SK-N-DZ (cell line): ENCODE measurements at places on chromosomes 7 and 10.
A peak's percentile ranks its signal among the peaks of the same experiment; 100 is the strongest.

DNA sequence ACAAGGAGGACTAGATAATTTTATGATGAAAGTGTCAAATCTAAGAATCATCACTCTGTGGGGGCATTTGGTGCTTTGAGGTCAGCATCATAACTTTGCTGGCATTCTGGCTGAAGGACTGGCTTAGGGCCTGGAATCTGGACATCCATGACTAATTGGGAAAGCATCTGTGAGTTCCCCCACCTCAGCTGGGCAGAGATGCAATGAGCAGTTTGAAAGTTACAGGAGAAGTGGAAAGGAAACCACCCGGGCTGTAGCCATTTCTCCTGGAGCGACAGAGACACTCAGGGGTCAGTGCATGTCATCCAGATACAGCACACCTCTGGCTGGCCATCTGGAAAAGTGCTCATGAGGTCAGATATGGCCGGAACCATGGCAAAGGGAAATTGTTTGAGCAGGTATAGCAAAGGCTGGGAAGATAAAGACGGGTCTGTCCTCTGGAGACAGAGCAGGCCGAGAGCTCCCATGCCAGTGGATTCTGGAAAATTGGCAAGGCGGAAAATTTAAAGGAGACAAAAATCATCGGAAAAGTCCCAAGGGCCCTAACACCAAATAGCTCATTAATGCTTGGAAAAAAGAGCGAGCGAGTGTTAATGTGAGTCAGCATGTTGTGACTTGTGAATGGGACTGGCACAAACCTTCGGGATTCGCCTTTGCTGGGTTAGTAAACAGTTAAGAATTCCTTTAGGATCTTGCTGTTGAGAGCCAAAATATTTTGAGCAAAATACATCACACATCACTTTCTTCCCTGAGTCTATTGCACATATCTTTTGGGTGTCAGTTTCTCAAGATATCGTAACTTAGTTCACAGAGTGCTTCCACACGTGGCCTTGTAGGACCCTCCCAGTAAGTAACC is 188.4 kb upstream of the AGK start:
- peak; percentile 25 for DNase-seq

DNA sequence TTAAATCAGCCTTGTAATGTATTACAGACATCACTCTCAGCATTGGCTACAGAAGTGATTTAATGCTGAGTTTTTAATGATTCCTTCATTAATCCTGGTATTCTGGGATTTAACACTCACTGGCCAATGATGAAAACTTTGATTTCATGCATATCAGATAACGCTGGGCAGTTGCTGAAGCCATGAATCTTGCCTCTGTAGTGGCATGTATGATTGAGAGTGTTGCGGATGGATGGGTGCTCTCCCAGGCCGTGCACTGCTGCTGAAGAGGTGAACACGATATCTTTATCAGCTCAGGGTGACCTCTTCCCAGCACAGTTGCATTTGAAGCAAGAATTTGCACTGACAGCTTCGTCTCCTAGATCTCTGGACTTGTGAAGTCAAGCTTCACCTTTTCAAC is 168.7 kb downstream of the LRRC4 start:
- DNase-seq: no peak

DNA sequence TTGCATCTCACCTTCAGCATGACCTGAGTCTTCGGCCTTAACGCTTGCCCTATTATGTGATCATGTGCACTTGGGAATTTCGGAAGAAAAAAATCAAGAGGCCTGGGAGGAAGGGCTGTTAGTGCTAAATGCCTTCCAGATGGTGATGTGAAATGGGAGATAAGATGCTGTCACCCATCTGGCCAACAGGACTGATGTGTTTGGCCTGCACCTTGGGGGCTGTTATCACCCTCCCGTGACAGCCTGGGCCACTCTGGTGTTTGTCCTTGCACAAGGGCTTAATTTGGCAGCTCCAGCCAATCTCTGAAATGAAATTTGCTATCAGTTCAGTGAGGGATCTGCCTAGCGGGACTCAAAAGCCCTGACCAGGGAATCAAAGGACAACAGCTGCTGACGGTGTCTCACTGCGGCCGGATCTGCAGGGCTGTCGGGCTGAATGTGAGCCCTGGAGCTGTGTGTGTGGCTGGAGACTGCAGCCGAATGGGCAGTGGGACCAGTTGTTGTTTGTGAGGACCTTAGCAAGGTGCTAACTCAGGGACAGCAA is 131.4 kb upstream of the BTBD16 start:
- DNase-seq: peak; percentile 99

DNA sequence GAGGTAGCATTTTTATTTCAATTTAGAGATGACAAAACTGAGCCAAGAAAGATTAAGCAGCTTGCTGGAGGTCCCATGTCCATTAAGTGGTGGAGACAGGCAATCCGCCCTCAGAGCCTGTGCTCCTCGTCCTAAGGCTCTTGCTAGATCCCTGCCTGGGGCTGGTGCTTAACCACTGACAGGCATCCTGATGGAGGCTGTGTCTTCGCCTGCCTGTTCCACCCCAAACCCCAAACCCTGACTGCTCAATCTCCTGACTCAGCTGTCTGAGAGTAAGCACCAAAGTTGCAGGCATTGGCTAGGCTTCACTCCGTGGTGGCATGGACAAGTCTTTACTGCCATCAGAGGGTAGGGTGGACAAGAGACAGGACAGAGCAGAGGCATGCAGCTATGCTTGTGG is 209.4 kb downstream of the POU6F2 start:
- no peak for DNase-seq

- peak; percentile 16 for DNase-seq
Observed at GRCh38 chr10:95425592-95426465, 135.0 kb upstream of the PDLIM1 start.

DNA sequence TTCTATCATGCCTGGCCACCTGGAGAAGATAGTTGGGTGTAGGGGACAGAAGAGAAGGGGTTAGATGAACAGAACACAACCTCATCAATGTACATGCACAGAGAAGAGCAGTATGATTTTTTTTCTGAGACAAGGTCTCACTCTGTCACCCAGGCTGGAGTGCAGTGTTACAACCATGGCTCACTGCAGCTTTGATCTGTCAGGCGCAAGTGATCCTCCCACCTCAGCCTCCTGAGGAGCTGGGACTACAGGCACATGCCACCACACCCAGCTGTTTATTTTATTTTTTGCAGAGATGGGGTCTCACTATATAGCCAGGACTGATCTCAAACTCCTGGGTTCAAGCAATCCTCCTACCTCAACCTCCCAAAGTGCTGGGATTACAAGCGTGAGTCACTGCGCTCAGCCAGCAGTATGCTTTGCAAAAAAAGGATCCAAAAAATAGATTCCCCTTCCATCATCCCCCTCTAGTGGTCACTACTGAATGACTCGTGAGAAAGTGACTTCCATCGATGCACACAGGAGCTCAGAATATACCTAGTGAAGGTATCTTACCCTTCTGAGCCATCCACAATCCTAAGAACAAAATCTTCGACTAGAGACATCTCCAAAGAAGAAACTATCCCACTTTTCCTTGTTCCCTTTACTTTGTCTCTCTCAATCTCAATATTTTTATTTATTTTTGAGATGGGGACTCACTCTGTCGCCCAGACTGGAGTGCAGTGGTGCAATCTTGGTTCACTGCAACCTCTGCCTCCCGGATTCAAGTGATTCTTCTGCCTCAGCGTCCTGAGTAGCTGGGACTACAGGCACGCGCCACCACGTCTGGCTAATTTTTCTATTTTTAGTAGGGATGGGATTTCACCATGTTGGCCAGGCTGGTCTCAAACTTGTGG is 21.0 kb downstream of the ZCWPW1 start:
- peak; percentile 65 for DNase-seq

- no peak for DNase-seq
Observed at GRCh38 chr7:46100521-46100920, 179.4 kb upstream of the IGFBP3 start.

DNA sequence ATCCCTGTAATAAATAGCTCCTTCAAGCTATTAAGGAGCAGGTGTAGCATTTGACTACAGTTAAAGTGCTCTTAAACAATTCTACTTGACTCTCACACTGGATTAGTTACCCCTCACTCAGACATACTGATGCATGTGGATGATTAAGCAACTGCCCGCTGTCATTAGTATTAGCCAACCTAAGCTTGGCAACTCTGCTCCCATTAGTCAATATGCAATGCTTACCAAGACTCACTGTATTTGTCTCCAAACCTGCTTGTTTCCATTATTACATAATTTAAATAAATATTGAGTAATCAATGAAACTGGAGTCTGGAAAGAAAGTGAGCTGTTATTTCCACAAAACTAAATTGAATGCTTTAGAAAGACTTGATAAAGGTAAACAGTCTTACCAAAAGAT is 144.0 kb upstream of the ASAH2 start:
- DNase-seq: no peak

GRCh38 chr7:142332421-142332820 is 74.6 kb upstream of the PRSS58 start:
- DNase-seq: no peak

DNA sequence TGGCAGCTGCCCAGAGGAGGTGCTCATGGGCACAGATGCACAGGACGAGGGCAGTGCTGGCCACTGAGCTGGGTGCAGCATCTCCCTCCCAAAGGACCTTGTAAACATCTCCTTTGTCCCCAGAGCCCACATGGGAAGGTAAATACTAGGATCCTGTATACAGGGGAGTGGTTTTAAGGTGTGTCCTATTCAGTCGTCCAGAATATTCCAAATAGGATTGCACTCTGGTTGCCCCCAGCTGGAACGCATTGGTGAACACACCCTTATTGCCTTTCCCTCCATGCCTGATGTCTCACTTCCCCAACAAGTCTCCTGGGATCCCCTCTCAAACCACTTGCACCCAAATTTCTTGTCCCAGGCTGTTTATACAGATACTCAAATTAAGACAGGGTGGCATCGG is 152.0 kb upstream of the PCBD1 start:
- no peak for DNase-seq

GRCh38 chr7:139976838-139977656 is 85.7 kb downstream of the PARP12 start:
- DNase-seq: no peak

GRCh38 chr10:129272176-129272575 is 194.9 kb upstream of the MGMT start:
- no peak for DNase-seq

GRCh38 chr10:113680190-113681111 is 739 bp downstream of the CASP7 start:
- DNase-seq: peak; percentile 20

DNA sequence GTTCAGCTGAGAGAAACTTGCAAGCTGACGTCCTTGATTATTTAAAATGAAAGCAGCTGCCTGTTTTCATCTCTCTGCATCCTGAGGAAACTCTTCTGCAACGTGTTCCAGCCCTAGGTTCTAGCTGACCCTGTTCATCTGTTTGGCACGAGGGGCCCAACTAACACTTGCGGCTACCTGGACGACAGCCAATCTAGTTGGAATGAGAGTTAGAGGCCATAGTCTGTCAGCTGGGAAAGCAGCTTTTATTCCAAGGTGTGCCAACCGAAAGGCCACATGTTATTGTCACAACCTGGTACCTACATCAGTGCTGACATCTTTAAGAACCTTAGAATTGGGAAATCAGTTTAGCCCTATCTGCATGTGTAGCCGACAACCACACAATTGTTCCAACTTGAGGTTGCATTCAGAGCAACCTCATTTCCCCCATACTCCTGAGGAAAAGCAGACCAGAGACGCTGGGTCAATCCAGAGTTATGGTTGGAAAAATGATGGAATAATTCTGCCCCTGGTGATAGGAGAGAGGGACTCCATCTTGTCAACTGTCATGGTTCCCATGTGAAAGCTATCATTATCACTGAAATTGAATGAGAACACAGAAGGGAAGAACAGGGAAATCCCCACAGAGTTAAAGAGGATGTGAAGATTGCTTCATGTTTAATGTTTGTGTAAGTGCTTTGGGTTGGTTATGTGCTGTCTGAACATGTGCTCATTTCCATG is 121.6 kb downstream of the EGFR start:
- no peak for DNase-seq

DNA sequence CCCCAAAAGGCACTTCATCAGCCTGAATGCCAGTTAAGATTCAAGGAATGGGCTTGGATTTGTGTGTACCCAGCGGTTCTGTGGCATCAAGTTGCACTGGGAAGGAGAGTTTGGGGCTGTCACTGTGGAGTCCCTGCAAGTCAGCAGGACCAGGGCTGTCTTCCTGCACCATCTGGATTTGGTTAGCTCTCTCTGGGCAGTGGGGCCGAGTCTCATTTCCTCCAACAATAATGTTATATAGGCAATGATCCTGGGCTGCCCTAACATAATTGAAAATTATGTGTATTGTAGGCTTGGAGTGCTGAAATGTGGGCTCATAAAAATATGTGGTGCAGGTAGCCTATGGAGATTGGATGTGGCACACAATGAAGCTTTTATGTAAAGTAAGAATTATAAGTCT is 87.2 kb downstream of the TCF7L2 start:
- DNase-seq: peak; percentile 33

DNA sequence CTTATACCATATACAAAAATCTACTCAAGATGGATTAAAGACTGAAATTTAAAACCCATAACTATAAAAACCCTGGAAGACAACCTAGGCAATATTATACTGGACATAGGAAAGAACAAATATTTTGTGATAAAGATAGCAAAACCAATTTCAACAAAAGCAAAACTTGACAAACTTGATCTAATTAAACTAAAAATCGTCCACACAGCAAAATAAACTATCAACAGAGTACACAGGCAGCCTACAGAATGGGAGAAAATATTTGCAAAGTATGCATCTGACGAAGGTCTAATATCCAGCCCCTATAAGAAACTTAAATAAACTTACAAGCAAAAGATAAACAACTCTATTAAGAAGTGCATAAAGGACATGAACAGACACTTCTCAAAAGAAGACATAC is 240.1 kb downstream of the HGF start:
- DNase-seq: no peak

DNA sequence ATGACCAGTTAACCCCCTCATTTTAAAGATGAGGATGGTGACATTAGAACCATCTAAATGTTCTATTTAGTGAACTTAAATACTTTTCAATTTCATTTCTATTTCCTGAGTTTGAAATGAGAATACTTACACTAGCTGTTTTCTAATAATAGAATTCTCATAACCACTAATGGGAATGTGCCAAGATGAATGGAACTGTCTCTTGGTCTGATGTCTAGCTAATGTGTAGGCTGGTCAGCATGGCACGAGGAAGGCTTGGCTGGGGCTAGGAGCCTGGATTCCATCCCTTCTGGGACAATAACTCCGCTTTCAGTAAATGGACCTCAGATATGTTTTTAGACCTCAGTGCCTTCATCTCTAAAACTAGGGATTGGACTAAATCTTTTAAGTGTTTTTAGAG is 185.8 kb upstream of the NRP1 start:
- no peak for DNase-seq

DNA sequence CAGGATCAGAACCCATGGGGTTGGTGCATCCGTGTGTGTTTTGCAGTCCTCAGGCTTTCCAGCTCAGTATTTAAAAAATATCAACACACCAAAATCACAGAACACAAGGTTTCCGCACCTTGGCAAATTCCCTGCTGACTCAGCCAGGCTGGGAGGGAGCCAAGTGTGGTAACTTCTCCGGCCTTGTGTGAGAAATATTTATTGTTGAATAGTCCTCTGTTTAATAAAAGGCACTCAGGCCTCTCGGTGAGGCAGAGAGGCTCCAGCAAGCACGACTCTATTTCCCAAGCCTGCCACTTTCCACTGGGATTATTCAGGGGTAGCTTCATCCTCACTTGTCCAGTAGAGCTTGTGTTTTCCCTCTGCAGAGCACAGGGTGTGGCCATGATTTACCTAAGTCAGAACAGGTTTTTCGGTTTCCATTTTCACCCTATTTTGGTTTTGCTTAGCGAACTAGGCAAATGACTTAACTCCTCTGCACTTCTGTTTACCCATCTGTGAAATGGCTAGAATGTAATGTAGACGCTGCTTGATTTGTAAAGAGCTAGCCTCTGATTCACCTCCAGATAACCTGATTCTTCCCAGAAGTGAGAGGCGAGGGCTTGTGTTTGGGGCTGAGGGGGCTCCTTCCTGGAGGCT is 13.0 kb upstream of the CHST15 start:
- no peak for DNase-seq
